ENCODE measurements at places on chromosomes 11 and 22.

GRCh38 chr11:64869571-64870175 is 8.7 kb downstream of the EHD1 start:
- DNase-seq = no peak

DNA sequence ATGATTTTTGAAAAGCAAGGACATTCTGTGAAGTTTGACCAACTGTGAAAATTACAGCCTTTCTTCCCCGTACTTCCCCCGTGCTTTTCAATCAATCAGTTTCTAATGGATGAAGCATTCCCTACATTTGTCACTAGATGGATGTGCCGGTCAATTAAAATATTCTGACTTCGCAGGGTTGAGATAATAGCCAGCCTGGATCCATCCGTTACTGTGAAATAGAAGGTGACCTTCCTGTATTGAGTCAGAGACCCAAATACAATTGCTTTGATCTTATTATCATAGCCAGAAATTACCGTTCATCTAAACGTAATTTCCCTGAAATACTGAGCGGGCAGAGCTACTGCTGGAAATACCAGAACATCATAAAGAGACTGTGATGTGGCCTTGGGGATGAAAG is 21.1 kb upstream of the PARVB start:
- no peak for DNase-seq

GRCh38 chr11:86099874-86100273 is 31.0 kb upstream of the PICALM start:
- DNase-seq = no peak

- DNase-seq = no peak
Measured at GRCh38 chr11:86052693-86053641, 15.9 kb downstream of the PICALM start.

DNA sequence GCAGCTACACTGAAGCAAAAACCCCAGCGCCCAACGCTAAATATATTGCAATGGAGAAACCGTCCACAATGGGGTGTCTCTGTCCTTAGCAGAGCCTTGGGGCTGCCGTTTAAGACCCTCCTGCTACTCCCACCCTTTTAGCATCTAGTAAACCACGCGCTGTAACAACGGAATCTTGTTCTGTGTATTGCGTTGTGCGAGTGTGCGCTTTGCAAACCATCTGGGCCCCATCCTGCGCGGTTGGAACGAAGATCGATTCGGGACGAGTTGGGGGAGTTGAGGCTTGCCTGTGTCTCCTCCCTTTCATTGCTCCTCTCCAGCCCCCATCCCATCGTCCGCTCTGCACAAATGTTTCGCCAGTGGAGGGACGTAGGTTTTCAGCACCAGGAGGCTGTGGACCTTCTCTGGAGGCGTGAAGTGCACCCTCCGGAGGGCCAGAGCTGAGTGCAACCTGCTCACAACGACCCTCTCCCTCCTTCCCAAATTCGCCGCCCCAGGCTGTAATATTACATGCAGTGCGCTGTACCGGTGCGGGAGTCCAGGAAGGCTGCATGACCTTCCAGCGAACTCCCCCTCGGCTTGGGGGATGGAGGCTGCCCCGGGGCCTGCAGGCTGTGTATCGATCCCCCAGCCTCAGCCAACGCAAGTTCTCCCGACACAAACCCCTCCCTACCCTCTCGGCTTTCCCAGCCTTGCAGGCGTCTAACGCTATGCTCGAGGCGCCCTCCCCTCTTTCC is 1.6 kb upstream of the KMT2A start:
- peak; percentile 31 for DNase-seq

DNA sequence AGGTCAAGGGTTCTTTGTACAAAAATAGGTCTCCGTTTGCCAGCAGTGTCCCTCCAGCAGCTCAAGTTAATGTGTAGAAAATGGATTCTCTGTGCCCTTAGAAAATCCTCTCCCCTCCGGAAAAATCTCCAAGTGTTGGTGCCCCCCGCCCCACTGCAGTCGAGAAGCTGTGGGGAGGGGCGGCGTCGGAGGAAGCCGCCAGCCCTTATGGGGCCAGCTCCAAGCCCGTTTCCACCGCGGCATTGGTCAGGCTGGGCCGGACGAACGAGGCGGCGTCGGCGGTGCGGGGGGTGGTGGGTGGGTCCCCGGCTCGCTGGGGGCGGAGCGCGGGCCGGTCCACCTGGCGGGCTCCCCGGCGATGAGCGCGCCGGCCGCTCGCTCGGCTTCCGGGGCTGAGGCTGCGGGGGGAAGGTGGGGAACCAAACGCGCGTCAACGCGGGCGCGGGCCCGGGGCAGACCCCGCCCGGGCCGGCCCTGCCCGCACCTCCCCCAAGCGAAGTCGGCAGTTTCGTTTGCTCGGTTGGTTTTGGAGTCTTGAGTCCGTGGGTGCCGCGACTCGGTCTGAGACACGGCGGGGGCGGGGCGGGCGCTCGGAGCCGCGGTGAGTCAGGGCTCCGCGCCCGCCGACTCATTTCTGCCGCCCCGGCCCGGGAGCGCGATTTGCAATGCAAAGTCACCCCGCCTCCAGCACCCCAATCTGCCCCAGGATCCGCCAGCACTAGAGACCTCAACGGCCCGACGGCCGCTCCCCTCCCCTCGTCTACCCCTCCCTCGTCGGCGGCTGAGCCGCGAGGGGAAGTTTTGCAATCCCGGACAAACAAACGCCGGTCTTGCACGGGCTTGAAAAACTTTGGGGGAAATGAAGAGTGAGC is 1.4 kb downstream of the ASCL2 start:
- DNase-seq = peak; percentile 47

GRCh38 chr11:12534549-12534948 is 139.7 kb upstream of the TEAD1 start:
- no peak for DNase-seq
